ENCODE measurements at places on chromosomes 3 and 15.

GRCh38 chr3:155196131-155197021 lies 97.1 kb downstream of the STRIT1 start:
- DNase-seq, result no peak

DNA sequence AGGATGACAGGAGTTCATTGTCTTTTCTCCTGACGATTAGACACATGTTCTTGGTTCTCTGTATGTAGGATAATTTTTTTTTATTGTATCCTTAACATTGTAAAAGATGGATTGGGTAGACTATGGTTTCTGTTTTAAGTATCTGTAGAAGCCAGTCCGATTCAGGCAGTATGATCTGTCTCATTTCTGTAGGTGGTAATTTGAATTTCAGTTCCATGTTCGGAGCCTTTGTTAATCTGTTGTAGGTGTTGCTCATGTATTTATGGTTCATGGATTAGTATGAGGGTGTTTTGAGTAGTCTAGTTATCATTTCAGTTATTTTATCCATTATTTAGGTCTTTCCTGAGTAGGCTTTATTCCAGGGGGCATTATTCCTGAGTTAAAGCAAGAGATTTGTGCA lies 32.4 kb upstream of the MME start:
- DNase-seq, result no peak

DNA sequence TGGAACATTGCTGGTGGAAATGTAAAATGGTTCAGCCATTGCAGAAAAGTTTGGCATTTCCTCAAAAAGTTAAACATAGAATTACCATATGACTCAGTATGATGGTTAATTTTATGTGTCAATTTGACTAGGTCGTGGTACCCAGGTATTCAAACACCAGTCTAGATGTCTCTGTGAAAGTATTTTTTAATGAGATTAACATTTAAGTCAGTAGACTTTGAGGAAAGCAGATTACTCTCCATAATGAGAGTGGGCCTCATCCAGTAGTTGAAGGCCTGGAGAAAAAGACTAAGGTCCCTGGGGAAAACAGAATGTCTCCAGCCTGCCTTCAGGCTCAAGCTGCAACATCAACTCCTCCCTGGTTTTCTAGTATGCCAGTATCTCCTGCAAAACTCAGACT lies 42.3 kb upstream of the TMEM87A start:
- DNase-seq, result no peak

DNA sequence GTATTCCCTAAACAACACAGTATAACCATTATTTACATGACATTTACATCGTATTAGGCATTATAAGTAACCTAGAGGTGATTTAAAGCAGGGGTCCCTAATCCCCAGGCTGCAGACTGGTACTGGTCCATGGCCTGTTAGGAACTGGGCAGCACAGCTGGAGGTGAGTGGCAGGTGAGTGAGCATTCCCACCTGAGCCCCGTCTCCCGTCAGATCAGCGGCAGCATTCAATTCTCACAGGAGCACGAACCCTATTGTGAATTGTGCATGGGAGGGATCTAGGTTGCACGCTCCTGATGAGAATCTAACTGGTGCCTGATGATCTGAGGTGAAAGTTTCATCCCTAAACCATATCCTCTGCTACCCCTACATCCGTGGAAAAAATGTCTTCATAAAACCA lies 138.2 kb downstream of the ATP10A start:
- no peak for DNase-seq

DNA sequence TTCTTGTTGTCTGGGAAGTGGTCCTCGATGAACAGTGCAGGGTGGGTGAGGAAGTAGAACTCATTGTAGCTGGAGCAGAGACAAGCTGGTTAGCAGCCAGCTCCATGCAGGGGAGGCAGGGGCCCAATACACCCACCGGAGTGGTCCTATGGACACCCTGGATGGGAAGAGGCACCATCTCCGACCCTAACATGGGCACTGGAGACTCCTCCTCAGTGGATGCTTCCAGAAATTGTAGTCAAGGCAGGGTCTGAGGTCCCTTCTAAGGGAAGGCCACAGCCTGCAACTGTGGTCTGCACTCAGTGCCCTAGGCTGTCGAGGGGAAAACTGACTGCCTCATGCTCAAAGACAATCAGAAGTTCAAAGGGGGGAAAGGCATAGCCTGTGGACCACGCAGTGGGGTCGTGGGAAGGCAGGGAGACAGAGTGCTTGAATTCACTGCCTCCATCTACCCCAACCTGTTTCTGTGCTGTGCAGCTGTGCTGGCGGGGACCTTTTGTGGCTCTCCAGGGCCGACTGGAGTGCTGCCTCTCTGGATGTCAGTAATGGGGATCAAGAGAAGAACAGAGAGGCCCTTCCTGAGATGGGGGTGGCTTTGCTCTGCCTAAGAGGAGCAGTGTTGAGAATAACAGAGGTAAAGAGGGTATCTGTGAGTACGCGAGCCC lies 41.9 kb downstream of the KY start:
- DNase-seq, result no peak

GRCh38 chr15:98292442-98293240 lies 332.1 kb downstream of the ARRDC4 start:
- DNase-seq, result peak; percentile 17

DNA sequence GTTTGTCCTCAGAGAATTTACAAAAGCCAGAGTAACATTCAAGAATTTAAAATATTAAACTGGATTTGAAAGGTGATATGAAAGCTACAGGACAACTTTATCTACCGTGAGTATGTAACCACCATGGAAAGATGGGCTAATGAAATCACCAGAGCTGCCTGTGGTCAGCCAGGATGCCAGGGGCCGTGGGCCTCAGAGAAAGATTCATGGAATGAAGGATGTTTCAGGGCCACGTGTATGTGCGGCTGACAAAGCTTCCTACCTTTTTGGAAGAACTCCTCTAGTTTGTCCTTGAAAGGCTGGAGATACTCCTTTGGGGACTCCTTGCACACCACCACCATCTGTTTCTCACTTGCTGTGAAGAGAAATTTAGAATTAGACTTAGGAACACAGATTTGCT lies 138.9 kb downstream of the GREM1 start:
- no peak for DNase-seq

DNA sequence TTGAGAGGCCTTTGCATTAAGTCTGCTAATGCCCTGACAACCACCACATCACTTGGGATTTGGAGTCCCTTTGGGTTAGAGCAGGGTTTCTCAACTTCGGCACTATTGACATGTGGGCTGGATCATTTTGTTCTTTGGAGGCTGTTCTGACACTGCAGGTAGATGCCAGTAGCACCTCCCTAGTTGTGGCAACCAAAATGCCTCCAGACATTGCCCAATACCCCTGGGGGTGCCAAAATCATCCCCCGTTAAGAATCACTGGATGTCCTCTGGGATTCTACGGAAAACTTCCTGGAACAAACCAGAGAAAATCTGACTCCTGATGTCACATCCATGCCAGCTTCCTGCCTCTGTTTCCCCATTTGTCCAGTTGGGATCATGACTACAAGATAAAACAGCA lies 37.2 kb upstream of the BLM start:
- no peak for DNase-seq

GRCh38 chr3:78798266-78798832 lies 969.4 kb downstream of the ROBO1 start:
- DNase-seq, result no peak

GRCh38 chr3:179391906-179392305 lies 44.4 kb downstream of the MFN1 start:
- DNase-seq, result no peak

- no peak for DNase-seq
These were observed 49.7 kb upstream of the RBSN start for GRCh38 chr3:15148614-15149013.

- DNase-seq, result no peak
These were observed 59.0 kb upstream of the GSK3B start for GRCh38 chr3:120153294-120153693.

- DNase-seq, result peak; percentile 55
These were observed 21.8 kb downstream of the IGDCC4 start for GRCh38 chr15:65400760-65401610.

DNA sequence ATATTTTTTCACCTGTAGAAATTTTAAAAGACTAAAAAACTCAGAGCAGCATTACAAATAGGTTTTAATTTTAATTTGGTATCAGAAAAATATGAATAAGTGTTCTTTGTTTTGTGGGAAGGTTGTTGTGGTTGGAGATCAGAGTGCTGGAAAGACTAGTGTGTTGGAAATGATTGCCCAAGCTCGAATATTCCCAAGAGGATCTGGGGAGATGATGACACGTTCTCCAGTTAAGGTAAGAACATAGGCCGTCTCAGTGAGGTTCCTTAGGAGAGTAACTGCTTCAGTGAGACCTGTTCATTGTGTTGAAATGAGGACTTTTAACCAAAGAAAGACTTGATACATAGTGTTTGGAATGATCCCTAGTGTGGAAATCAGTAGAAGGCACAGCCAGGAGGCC lies 44.8 kb downstream of the OPA1 start:
- DNase-seq, result no peak

GRCh38 chr15:71294251-71294910 lies 179.1 kb downstream of the THSD4 start:
- DNase-seq, result no peak

DNA sequence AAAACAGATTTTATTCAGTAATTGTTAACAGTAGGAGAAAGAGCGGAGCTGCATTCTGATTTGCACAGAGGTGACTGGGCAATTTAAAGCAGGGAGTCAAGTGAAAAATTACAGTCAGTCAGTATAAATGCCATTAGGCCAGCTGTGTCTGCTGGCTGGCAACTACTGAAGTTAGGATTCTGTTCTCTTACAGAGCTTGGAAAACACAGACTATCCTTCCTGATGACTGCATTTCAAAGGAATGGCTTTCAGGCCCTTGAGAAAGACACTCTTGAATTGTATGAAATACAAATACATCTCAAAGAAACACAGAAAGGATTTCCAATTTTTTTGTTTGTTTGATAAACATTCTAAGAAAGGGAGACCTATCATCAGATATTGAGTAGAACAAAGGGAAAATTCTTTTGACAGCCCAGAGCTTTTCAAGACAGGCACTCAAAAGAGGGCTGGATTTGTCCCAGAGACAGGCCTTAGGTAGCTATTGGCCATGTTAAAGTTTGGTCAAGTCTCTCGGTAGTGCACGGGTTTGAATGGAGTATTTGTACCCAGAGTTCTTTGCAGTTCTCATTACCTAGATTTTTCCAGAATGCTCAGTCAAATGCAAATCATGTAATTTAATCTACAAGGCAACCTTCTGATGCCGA lies 551.2 kb upstream of the CCDC54 start:
- no peak for DNase-seq

GRCh38 chr3:196967412-196968232 lies 1.0 kb downstream of the PIGZ start:
- DNase-seq, result no peak

DNA sequence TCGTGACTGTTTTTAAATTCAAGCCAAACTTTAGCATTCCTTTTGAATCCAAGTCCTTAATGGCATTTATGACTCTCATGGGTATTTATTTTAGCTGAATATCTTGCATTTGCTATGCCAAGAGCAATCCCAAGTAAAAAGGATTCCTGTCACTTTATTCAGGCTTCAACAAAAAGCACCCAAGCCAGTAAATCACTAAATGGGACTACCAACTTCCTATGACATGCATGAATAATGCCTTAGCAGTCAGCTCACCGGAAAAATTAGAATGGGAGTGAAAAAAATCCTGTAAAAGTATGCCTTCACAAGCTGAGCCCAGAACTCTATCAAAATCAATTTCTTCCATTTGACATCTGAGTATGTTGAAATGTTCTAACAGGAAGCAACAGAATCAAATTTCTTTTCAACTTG lies 1297.9 kb downstream of the ROBO2 start:
- DNase-seq, result no peak

DNA sequence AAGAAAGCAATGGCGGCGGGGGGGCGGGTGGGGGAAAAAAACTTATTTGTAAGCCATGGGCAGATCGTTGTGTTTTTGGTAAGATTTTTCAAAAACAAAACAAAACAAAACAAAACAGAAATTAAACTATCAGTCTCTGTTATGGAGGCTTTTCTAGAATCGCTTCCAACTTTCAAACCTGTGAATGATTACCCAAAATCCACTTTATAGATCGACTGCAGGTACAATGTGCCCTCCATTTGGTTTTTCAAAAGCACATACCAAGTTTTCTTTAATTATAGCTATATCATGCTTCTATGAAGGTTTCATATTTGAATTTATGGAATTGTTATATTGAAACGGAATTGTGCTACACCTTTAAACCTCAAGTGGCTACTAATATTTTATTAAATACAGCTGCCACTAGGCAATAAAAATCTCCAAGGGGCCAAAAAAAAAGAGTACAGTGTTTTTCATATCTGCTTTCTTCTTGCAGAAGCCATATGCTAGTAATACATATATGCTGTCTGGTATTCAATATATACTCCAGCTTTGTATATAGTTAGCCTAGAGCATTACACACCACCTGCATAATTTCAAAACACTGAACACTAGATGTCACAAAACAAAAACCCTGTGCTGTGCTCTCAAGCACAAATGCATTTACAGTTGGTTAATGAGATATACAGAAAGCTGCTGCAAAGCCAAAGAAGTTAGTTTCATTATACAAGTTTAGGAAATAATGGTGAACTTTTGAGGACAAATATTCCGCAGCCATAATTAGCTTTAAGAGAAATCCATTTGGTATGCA lies 683.8 kb upstream of the NR2F2 start:
- DNase-seq, result no peak

DNA sequence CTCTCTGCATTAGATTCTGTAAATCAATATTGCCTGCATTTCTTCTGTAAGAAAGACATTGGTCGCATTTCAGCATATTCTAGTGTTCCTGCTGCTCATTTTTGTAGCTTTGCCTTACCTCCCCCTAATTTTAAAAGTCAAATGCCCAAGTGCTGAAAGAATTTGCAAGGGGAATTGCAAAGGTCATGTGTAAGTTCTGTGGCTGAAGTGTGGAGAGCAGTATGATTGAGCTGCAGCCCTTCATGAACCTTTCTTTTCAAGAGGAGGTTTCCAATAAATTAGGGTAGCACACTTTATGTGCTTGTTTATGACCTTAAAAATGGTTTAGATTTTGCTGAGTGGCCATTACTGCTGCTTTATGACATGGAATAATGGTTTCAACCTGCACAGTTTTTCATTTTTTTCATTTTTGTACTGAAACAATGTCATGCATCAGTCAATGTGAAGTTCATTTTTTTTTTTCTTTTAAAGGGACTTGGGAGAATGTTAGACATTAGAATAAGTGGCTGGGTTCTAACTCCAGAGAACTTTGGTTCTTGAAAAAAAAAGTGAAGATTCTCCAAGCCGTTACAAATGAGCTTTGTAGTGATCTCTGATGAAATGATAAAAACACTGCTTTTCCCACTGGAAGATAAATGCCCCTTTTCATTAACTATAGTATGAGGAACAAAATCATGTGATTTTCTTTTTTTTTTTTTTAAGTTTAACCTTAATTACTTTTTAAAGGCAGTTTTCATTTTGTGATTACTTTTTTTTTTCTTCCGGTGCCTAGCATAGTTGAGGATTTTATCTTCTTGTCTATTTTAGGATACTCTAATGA lies 99.6 kb downstream of the MITF start:
- no peak for DNase-seq
